ENCODE measurements at places on chromosomes 3 and 15.

DNA sequence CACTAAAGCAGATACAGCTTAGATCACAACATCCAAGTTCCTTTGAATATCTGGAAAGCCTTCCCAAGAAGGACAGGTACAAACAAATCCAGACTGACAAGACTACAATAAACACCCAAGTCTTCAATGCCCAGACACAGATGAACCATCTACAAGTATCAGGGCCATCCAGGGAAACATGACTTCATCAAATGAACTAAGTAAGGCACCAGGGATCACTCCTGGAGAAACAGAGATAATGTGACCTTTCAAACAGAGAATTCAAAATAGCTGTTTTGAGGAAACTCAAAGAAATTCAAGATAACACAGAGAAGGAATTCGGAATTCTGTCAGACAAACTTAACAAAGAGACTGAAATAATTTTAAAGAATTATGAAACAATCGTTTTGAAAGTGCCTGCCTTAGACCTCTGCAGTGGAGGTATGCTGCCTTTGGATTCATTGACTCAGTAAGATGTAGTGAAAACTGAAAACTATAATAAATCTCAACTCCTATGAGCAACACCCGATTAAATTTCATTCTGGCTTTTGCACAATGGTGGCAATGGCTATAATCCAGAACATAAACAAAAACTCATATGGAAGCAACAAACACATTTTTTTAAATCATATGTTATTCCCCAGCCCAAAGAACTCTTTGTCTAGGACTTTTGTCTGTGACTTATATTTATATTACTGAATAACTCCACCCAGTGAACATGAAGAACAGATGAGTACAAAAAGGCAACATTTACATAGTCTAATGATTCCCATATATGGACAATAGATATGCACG lies 12.6 kb upstream of the COL8A1 start:
- no peak for DNase-seq

DNA sequence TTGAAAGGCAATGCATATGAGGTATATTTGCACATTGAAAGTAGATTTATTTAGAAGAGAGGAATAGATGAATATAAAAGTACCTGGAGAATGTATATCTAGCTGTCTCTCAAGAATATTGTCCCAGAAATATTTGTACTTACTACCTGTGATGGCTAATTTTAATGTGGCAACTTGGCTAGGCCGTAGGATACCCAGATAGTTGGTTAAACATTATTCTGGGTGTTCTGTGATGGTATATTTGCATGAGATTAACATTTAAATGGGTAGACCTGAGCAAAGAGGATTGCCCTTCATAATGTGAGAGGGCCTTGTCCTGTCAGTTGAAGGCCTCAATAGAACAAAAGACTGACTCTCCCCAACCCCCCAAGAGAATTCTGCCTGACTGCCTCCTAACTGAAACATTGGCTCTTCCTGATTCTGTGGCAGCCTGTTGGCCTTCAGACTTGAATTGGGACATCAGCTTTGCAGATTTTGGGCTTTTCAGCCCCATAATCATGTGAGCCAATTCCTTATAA lies 69.4 kb upstream of the FILIP1L start:
- DNase-seq, result no peak

GRCh38 chr15:38920966-38921365 lies 356.4 kb upstream of the RASGRP1 start:
- no peak for DNase-seq

DNA sequence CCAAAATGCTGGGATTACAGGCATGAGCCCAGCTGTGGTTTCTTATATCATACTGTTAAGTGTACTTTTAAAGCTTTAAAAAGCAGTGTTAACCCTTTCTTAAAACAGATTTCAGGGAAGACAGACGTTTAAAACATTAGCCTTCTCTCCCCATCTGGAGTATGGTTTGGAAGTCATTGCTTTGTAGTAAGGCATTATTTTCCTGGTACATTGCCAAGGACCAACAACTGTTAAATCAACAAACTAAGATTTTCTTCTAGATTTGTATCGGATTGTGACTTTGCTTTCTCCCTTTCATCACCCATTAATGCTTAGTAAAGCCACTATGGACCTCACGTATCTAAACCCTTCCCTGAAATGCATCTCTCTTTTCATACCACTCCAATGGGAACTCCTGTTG lies 50.5 kb downstream of the UBE2E1 start:
- DNase-seq, result no peak

- DNase-seq, result peak; percentile 27
These were observed 548.2 kb downstream of the FOXP1 start for GRCh38 chr3:71035314-71035713.

DNA sequence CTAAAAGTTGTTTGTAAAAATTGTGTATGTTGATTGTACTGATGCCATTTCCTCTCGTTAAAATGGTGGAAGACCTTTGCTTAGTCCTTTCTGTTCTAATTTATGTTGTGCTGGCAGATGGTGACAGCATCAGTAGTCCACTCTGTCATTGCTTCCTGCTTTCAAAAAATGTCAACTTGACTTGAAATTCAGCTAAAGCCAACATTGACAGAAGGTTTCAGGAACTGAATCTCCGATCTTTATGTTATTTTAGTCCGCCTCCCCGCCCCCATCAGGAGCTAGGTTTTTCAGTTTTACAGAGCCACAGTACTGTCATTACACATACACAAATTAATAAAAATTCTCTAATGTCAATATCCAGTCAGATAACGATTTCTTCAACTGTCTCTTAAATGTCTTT lies 1.5 kb downstream of the CEP63 start:
- DNase-seq, result peak; percentile 88

- DNase-seq, result peak; percentile 40
These were observed 33.1 kb downstream of the TP63 start for GRCh38 chr3:189664311-189664710.

- DNase-seq, result peak; percentile 60
These were observed 229.9 kb downstream of the THRB start for GRCh38 chr3:24264748-24265158.

- peak; percentile 24 for DNase-seq
These were observed 79.6 kb upstream of the DCBLD2 start for GRCh38 chr3:98980915-98981596.

GRCh38 chr15:72285927-72286516 lies 13.7 kb upstream of the PARP6 start:
- peak; percentile 51 for DNase-seq

- no peak for DNase-seq
These were observed 70.2 kb upstream of the TRPM1 start for GRCh38 chr15:31171731-31172130.

DNA sequence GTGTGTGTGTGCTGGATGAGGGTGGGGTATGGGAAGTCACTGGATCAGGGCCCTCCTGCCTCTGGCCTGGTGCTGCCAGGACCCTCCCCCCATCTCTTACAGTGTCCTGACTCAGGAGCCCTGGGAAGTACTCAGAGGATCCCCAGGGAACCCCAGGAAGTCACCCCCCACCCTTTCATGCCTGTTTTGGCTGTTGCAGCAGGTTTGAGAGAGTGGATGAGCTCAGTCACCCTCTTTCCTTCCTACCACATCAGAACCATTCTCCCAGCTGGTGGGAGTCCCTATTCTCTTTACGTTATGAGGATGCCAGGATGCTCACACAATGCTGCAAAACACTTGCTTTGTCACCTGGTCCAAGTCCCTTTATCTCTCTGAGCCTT lies 59.0 kb downstream of the BDH1 start:
- no peak for DNase-seq

All from inflammatory macrophage treated with lipopolysaccharide for 4 hours (primary cell).